ENCODE measurements at places on chromosomes 13 and 19.

DNA sequence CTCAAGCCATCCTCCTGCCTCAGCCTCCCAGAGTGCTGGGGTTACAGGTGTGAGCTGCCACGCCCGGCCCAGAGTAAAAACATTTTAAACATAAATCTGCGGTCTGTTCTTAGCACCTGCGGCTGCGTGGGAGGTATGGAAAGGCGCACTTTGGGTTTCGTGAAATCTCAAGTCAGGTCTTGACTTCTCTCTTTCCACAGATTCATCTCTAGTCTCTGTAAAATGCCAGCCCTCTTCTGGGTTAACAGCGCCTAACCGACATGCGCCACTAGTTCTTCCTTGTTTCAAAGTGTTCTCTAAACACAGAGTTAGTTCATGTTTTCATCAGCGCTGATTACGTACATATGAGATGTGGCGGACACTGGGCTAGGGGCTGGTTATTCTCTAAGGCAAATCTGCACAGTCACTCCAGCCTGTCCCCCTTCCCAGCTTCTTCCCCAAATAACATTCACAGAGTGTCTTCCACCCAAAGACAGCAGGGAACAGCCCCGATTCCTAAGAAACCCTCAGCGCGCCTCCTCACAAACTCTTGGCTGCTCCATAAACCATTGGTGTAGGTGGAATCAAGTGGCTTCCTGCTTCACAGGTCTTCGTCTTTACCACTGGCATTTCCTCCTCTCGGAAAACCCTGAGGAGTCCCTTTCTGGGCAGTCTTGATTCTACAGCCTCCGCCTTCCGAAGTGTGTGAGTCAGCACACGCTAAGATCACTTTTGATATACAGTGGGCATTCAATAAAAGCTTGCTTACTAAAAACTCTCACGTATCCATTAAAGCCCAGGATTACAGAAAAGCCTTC lies 1.4 kb downstream of the PARP4 start:
- peak; percentile 86 for DNase-seq

DNA sequence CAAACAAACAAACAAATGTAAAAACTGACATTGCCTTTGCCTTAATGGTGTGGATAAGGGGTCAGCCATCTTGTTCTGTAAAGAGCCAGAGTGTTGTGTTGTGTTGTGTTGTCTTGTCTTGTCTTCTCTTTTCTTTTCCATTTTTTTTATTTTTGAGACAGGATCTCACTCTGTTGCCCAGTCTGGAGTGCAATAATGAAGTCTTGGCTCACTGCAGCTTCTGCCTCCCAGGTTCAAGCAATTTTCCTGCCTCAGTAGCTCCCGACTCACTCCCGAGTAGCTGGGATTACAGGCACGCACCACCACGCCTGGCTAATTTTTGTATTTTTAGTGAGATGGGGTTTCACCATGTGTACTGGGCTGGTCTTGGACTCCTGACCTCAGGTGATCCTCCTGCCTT lies 27.8 kb downstream of the TIMM13 start:
- DNase-seq: no peak

DNA sequence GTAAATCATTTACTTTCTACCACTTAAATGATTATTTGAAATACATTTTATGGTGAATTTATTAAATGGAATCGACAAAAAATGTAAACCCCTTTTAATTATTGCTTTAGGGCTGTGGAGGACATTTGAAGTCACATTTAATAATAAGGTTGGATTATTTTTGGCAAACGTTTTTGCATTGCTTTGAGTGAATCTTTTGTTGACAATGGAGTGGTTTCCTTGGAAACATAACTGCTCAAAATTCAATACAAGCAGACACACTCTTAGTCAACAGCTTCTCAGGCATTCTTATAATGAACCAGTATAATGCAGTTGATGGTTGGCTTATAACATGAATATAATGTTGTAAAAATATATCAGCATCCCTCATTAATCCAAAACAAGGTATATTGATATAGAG lies 104.7 kb downstream of the DCLK1 start:
- DNase-seq: no peak

GRCh38 chr13:76516013-76516412 lies 370.2 kb downstream of the KCTD12 start:
- peak; percentile 59 for DNase-seq

- no peak for DNase-seq
Measured at GRCh38 chr13:75049735-75050335, 432.1 kb downstream of the TBC1D4 start.

DNA sequence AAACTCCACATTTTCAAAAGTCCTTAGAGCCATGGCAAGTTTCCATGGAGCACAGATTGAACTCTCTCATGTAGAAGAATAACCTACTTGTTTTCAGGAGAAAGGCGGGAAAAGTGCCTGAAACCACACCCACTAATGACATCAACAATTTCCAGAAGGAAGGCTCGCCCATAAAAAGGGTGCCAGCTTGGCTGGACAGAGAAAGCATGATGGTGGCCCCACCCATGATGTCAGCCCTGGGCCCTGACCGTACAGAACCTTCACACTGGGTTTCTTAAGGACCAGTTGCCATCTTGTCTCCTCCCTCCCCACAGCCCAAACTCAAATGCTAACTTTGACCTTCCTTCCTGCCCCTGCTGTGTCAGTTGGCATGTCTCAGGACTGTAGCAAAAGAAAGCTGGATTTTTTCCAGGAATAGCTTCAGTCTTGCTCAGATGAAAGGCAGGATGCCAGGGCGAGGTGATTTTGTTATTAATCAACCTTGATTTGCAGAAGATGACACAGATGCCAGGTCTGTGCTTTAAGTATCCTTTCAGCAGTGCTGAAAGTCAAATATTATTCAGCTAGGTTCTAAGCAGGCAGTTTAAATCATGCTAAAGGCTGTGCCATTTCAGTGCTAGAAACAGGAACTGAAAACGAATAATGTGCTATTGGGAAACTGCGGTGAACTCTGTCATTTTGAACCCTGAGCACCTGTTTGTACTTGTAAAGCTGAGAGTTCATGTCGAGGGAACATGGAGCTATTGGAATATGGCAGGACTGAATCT lies 89.5 kb upstream of the RFC3 start:
- no peak for DNase-seq

GRCh38 chr19:44602081-44602480 lies 11.3 kb upstream of the IGSF23 start:
- DNase-seq: no peak

DNA sequence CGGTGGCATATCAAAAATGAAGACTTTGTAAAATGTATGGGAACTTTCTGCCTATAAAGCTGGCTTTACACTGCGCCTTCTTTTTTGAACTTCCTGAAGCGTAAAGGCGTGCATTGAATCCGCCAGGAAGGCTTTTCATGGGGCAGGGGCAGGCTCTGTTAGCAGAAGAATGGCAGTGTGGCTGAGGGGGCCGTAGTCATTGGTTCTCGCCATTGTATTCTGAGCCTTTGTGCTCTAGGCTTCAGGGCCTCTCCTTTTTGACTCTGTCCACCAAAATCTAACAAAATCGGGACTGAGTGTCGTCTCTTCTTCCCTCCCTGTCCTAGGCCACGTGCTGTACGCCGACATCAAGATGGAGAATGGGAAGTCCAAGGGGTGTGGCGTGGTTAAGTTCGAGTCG lies 14.1 kb downstream of the PRAM1 start:
- DNase-seq: no peak

DNA sequence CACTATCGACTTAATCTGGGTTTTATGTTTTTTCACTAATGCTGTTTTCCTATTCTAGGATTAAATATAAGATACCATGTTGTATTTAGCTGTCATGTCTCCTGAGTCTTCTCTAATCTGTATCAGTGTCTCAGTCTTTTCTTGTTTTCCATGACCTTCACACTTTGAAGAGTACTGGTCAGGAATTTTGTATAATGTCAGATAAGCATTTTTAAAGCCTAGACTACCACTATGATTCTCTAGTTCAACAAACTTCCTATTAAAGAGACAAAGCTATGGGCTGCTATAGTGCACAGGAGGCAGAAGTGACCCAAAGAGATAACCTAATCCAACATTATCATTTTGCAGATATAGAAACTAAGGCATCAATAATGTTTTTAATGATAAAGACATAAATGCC lies 63.0 kb upstream of the ZDHHC20 start:
- no peak for DNase-seq

- DNase-seq: no peak
Measured at GRCh38 chr13:46982856-46983582, 86.2 kb upstream of the HTR2A start.

- no peak for DNase-seq
Measured at GRCh38 chr13:85473144-85473543, 326.1 kb downstream of the SLITRK6 start.

- no peak for DNase-seq
Measured at GRCh38 chr13:94480672-94481145, 1.2 kb upstream of the DCT start.

Measured in islet precursor cell (in vitro differentiated cells).